ENCODE measurements at places on chromosomes 7 and 10.

- DNase-seq, result no peak
These were observed 42.5 kb upstream of the INPP5A start for GRCh38 chr10:132494866-132495630.

- DNase-seq, result peak; percentile 11
These were observed 755 bp downstream of the TOMM7 start for GRCh38 chr7:22821702-22822485.

DNA sequence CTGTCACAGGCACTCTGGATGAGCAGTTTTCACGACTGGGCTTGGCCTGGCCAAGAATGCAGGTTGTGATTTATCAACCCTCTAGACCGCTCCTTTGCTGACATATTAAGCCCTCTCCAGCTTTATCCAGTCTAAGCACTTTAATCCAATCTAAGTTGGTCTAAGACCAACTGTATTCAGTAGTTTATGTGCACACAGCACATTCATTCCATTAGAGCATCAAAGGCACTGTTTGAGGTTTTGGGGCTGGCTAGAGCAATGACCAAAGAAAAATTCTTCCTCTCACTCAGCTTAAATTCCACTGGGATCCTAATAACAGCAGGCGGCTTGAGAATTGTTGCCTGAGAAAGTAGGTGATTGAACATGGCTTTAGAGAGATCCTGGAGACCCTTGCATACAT lies 176.0 kb upstream of the INSYN2A start:
- no peak for DNase-seq

GRCh38 chr7:922334-923107 lies 32.0 kb downstream of the ADAP1 start:
- no peak for DNase-seq

- no peak for DNase-seq
These were observed 149.6 kb upstream of the PPP2R2D start for GRCh38 chr10:131750973-131751826.

DNA sequence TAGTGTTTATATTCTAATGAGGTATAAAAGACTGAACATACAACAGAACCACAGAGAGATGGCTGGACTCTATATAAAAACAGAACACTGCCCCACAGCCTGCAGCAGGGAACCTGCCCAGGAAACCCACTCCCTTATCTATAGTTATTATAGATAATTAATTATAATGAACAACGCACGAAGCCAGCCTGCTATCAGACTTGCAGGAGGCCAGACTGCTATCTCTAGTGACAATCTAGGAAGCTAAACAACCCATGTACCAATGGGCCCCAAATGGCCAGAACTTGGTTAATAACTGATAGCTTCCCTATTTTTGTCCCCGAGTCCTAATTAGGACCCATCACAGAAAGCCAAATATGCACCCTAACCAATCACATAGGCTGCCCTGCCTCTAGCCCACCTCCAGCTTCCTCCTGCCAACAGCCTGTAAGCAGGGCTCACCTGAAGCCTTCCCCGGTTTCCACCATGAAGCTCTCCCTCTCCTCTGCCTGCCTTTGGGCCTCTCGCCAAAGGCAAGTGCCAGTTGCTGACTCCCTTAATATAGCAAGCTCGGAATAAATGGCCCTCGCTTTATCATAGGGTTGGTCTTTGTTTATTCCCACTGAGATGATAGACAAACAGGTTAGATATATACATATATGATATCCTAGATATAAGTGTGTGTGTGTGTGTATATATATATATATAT lies 74.5 kb downstream of the SYPL1 start:
- DNase-seq, result no peak

DNA sequence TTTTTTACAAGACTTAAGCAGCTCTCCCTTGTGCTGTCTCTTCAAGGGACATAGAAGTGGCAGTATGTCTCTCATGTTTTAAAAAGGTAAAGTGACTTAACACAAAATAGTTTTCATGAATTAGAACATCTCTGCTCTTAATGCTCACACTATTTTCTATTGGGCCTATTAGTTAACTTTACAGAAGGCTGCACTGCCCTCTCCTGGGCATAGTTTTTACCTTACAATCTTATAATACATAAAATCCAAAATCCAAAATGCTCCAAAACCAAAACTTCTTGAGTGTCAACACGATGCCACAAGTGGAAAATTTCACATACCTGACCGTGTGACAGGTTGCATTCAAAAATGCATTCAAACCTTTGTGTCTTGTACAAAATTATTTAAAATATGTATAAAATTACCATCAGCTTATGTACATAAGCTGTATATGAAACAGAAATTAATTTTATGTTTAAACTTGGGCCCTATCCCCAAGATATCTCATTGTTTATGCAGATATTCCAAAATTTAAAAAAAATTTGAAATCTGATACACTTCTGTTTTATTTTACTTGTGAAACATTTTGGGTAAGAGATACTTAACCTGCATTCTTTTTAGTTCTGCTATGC lies 25.8 kb downstream of the TES start:
- DNase-seq, result peak; percentile 55

DNA sequence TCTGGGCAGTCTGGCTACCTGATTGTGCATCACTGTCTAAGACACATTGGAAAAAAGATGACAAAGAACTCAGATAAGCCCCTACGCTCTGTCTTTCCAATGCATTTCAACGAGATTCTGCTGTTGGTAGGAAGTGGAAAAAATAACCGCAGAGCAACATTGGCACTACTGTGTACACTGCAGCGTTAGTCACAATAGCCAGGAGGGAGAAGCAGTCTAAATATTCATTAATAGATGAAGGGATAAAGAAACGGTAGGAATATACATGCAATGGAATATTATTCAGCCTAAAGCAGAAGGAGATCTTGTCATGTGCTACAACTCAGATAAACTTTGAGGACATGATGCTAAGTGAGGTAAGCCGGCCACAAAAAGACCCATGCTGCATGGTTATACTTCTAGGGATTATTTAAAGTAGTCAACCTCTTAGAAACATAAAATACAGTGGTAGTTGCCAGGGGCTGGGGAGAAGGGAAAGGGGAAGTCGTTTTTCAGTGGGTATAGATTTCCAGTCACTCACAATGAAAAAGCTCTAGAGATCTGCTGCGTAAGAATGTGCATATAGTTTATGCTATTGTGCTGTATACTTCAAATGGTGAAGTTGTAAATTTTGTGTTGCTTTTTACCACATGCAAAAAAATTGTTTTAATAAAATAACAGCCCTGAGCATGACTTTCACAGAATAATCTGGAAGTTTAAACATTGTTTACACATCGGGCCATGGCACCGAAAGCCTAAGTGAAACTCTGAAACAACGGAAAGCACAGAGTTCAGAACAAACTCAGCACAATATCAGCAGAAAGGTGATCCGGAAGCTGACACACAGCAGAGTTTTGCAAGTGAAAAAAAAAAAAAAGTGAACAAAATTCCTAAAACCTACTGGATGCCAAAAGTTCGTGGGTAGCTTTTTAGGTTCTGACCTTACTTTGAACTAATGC lies 40.1 kb downstream of the ELMO1 start:
- no peak for DNase-seq

- DNase-seq, result peak; percentile 59
These were observed 29.9 kb upstream of the DDX50 start for GRCh38 chr10:68871105-68871711.

DNA sequence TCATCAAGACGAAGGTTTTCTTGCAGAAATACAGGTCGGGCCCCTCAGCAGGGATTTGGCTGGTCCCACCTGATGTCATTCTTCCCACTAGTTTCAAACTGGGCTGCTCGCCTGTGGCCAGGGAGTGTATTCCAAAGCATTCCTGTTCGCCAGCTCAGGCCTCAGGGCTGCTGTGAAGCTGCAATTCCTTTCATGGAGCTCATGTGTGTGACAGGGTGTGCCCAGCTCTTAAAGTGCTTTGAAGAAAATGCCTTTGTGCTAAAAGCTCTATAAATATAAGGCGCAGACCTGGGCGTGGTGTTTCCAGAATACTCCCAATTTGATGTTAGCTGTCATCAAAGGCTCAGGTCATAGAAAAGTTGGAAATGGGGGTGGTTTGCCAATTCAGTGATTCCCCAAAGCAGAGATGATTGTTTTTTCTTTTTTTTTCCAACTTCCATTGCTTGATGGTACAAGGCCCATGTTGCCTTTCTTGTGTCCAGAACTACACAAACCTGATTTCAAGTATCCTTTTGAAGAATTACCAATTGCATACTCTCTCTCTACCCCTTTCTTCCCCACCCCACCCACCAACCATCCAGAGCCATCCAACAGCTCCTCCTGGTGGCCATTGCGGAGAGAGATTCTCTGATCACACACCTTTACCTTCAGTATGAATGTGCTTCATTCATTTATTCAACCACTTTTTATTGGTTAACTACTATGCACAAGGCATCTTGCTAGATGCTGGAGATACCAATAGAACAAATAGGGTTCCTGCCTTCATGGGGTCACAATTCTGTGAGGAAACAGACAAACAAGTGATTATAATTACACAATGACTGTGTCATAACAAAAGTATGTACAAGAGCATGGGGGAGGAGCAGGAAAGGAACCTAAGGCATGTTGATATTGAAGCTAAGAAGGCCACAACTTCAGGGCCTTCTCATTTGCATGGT lies 297.3 kb upstream of the LYZL1 start:
- peak; percentile 71 for DNase-seq

DNA sequence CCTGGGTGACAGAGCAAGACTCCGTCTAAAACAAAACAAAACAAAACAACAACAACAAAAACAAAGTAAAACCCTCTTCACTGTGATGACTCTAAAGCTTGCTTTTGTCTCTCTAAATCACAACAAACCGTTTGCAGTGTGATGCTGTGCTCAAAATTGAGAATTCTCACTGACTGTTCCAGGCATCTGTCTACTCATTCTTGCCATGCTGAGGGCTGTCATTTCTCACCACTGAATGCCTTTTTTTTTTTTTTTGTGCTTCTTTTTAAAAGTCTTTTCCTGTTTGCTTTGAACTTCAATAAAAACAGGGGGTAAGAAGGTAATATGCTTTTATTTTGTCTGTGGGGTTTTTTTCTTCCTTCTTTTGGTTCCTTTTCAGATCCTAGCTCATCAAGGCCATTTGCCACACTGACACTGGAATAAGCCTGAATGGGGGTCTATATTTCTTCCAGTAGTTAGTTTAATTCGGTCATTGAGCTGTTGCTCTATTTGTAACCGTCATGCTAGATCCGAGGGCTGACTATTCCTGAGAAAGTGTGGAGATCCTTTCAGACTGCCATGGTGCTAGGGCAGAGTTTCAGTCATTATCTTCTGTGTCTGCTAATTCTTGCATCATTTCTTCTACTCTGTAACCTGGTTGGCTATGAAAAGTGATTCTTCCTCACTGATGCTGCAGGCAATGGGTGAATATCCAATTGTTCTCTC lies 10.6 kb downstream of the FAS start:
- DNase-seq, result no peak

GRCh38 chr7:3558400-3558799 lies 257.3 kb downstream of the SDK1 start:
- no peak for DNase-seq

DNA sequence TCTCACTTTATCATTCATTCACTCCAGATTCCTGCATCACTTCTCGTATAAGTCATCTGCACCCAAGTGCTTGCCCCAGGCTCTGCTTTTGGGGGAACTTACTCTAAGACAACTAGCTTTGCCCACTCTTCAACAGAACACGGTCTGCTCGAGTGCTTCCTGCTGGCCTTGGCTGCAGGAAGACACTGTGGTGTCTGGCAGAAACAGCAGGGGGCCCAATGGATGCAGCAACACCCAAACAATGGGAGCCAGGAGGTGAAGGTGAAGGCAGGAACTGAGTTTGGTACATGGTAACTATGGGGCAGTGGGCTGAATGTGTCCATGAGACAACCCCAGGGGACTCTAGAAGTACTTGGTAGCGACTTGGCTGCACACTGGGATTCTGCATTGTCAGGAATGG lies 344.0 kb downstream of the REEP3 start:
- DNase-seq, result no peak

DNA sequence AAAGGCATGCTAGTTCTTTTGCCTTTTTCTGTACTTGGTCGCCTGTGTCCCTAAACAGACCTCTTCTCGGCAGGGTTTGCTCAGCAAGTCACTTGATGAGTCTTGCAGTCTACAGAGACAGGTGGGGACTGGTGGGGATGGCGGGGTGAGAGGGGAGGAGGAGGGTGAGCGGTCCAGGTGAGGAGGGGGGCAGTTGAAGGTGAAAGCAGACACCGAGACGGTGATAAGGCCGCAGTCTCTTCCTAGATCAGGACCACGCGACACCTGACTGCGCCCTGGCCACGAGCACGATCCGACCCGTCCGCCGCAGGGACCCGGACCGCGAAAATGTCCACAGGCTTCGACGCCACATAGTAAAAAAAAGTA lies 566 bp downstream of the ASNS start:
- no peak for DNase-seq

- no peak for DNase-seq
These were observed 324.6 kb upstream of the IGFBP3 start for GRCh38 chr7:46245586-46246111.

DNA sequence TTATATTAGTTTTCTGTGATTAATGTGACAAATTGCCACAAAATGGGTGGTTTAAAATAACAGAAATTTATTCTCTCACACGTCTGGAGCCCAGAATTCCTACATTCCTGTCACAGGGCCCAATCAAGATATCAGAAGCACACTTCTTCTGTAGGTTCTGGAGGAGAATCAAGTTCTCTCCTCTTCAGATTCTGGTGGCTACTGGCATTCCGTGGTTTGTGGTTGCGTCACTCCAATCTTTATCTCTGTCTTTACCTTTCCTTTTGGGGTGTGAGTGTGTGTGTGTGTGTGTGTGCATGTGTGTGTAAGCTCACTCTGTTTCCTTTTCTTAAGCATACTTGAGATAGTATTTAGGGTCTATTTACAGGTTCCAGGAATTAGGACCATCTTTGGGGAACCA lies 115.5 kb upstream of the DKK1 start:
- peak; percentile 36 for DNase-seq

DNA sequence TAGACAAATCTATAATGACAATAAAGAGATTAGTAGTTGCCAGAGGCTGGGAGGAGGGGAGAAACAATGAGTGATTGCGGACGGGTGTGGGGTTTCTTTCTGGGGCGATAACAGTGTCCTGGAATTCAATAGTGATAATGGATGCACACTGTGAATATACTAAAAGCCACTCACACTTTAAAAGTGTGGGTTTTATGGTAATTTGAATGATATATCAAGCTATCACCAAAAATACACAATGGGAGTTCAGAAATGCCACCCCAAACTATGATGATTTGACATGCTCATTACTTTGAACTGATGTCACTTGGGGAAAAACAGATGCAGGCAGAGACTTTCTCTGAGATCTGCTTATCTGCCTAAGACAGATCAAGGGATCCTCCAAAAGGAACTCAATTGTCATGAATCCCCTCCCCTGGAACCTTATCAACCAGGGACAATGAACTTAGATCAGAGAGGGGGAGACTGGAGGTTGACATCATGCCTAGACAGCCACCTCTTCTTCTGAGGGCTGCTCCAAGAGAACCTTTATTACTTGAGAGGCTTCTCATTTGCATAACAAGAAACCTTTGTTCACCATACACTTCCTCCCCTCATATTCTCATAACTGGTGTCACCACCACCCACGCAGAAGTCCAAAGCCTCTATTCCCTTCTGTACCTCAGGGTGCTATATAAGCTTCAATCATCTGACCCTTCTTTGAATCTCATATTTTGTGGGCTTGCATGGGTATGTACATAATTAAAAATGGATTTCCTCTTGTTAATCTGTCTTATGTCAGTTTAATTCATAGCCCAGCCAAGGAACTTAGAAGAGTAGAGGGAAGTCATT lies 14.8 kb upstream of the ZC3HAV1 start:
- no peak for DNase-seq

- no peak for DNase-seq
These were observed 35.8 kb downstream of the TAX1BP1 start for GRCh38 chr7:27775782-27776181.

- no peak for DNase-seq
These were observed 180.6 kb downstream of the CAMK1D start for GRCh38 chr10:12529976-12530375.

- DNase-seq, result no peak
These were observed 4.5 kb downstream of the ARID5B start for GRCh38 chr10:61905837-61906561.

All from fibroblast of skin of right quadriceps (primary cell).